ENCODE measurements at places on chromosomes 3 and 15.

DNA sequence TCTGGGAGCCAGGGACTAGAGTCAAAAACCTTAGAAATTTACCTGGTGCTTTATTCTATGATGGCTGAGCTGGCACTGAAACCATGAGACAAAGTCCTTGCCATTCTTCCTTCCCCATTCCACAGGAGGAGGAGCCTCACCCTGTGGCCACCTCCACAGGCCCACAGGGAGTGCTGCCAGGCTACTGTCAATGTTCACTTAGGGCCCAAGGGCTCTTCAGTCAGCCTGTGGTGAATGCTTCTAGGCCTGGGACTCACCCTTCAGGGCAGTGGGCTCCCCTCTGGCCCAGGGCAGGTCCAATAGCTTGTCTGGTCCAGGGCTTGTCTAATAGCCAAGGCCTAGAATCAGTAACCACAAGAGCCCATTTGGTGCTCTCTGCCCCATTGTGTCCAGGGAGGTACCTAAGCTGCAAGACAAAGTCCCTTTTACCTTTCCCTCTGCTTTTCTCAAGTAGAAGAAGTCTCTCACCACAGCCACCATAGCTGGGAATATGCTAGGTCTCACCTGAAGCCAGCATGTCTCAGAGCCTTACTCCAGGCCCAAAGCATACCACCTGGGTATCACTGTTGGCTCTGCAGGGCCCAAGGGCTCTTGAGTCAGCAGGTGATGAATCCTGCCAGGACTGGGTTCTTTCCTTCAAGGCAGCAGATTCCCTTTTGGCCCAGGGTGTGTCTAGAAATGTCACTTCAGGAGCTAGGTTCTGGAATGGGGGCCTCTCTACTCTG, 61.8 kb upstream of the CHRNB4 start:
- no peak for DNase-seq

GRCh38 chr15:26806151-26806550, 33.3 kb upstream of the GABRB3 start:
- no peak for DNase-seq

DNA sequence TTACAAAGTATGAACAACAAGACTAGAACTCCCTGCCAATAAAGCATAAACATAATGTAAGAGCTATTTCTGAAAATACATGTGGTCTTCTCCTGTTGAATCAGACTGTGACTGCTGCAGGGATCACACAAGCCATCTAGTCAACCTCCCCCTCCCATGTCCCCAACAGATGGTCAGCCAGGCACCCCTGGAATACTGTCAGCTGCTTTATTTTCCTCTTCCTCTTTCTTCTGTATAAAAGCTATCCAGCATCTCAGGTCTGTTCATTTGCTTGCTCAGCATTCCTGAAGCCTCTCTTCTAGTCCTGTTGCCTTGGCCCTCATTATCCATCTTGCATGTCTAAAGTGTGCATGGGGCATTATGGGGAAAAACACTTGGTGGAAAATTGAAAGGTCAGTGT, 6.5 kb upstream of the MINDY4B start:
- DNase-seq: no peak

DNA sequence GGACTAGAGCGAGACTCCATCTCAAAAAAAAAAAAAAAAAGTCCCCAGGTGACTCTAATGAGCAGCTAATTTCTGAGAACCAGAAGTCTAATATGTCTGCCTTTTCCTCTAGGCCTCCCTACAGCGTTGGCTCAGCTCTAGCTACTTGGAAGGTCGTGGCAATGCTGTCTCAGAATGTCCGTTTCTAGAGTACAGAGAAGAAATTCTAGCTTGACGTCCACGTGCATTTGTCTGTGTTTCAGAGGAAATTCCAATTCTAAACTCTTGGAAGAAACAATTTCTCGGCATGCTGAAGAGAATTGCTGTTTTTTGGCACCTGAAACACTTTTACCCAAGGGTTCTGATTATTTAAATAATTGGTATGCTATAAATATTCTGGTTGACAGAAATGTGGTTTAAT, 78.8 kb downstream of the SOX2 start:
- no peak for DNase-seq

DNA sequence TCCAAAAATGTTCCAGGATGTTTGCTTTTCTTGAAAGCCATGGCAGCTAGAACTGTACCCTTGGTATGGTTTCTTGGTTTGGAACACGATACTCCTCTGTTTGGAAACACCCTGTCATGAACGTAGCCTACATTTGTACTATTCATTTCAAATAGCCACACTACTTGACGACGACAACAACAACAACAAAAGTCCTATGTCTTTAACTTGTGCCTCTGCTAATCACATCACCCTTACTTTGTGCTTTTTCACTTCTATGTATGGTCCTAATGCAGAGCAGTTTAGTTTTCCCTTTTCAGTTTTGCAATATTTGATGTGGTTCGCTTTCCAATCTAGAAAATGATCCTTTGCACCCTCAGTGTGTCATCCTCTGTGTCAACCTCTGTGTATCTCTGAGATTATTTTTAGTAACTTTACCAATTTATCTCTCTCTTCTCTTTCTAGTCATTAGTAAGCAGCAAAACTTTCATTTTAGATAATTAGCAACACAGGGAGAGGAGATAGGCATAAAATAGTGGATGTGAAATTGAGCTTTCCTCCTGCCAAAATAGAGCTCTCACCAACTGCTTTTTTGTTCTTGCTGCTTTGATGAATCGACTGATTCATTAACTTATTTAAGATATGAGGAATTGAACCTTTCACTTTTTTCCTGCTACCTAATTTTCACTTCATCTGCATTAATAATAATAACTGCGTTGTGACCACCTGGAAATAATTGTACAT, 44.1 kb upstream of the TP63 start:
- no peak for DNase-seq

DNA sequence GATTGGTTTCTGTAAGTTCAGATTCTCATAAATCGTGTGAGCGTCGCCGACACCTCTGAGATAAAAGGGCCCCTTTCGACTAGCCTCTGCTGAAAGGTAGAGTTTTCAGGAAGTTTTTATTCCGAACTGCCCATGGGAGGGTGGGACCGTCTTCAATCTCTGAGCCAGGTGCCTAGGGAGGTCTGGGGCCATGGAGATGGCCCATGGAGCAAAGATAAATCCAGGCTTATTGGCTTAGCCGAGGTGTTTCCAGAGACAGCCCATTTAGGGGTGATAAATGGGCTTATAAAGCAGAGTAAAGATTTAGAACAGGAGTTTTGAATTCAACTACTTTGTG, 442 bp downstream of the QTRT2 start:
- DNase-seq: no peak

- no peak for DNase-seq
Observed at GRCh38 chr3:79729096-79729495, 38.7 kb downstream of the ROBO1 start.

GRCh38 chr3:175413926-175414325, 554.8 kb downstream of the NAALADL2 start:
- no peak for DNase-seq

- no peak for DNase-seq
Observed at GRCh38 chr15:95304151-95304946, 1026.2 kb upstream of the NR2F2 start.

DNA sequence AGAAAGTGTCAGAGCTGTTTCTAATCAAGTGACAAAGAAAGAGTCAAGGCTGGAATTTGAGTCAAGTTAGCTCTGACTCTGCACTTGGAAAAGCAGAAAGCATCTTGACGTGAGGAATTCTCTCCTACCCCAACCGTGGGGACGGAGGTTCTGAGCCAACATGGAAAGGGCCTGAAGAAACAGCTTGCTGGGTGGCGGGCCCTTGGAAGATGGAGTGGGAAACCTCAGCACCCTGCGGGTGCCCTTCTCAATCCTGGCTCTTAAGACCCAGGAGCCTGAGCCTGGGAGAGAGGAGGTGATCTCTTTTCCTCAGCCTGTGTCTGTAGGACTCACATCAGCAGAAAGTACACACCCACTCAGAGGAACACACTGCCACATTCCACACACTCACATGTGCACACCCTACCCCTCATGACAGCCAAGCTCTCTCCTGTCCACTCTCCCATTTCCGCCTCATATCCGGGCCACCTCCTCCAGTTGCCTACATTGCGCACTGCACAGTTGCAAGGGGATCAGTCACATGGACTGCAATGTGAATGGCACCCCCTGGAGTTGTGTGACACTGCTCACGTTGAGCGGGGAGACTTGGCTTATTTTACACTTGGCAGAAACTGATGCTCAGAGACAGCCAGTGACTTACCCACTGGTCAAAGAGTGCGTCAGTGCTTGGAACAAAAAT, 101.5 kb upstream of the SLC6A6 start:
- DNase-seq: no peak

DNA sequence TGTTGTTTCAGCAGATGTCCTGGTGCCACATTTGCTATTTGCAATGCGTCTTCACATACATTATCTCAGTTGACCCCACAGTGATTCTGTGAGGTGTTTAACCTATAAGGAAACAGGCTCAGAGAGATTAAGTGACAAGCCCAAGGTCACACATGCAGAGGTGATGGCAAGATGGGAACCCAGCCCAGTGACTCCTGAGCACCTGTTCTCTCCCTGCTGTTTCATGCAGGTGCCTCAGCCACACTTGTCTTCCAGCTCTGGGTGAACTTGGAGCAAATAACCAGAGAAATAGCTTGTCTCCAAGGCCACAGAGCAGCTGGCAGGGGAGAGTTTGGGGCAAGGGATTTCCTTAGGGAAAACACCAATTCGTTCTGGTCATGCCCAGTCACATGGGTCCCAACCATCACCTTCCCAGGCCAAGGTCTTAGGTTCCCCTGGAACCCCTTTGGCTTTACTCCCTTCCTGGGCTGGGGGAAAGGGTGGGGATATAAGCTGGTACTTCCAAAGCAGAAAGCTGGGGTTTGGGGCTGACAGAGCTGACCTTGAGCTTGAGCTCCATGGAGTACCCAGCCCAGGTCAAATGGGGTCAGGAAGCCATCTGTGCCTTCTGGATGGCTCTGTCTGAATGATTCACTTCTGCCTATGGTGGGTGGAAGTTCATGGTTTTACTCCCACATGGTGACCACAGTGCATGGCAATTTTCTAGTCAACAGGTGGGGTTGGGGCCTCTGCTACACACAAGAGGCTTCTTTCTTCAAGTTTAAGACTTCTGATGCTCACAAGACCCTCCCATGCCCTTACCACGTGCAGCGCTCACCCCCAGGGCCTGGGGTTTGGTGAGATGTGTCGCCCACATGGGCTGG, 22.4 kb downstream of the LIPC start:
- peak; percentile 68 for DNase-seq

- no peak for DNase-seq
Observed at GRCh38 chr15:56088389-56088788, 95.0 kb upstream of the NEDD4 start.

DNA sequence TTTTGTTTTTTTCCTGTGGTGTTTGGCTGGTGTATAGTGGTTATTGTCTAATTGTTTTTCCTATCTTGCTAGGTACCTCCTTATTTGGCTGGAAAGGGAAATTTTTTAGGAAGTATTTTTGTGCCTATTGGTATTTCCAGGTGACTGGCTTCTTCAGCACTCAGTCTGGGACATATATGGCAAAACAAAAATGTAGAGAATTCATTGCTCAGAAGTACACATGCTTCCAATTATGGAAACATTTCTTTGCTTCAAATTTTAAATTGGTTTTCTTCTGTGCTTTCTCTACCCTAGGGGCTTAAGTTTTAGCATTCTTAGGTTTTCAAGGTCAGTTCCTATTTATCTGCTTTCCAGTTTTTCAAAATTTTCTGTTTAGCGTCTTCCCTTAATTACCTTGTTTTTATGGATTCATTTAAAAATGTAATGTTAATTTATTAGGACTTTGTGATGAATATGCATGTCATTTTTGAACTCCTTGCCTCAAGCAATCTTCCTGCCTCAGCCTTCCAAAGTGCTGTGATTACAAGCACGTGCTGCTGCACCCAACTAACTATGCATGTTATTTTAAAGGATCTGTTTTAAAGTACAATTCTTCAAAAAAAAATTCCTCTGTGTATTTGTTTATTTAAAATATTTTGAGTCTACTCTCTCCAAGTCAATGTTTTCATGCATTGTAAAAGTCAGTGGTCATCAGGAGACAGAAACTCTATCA, 231.9 kb upstream of the DPPA4 start:
- no peak for DNase-seq

DNA sequence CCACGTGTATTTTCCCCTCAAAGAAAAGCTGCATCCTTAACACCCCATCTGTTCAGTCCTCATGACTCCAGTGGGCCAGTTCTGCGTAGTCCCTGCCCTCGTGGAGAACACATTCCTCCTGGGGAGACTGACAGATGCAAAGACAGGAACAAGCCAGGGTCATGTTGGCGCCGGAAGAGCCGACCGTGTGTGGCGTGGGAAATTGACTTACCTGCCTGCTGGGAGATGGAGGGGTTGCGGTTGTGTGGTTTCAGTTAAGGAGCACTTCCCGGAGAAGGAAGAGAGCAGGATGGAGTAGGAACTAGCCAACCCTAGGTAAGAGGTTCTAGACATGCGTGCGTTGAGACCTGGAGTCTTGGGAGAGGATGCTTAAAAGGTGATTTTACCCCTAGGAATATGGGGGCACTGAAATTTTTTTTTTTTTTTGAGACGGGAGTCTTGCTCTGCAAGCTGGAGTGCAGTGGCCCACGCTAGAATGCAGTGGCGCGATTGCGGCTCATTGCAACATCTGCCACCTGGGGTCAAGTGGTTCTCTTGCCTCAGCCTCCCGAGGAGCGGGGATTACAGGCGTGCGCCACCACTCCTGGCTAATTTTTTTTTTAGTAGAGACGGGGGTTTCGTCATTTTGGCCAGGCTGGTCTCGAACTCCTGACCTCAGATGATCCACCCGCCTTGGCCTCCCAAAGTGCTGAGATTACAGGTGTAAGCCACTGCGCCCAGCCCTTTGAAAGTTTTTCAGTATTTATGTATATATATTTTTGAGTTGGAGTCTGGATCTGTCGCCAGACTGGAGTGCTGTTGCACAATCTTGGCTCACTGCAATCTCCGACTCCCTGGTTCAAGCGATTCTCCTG, 1.4 kb downstream of the VHL start:
- DNase-seq: peak; percentile 9

DNA sequence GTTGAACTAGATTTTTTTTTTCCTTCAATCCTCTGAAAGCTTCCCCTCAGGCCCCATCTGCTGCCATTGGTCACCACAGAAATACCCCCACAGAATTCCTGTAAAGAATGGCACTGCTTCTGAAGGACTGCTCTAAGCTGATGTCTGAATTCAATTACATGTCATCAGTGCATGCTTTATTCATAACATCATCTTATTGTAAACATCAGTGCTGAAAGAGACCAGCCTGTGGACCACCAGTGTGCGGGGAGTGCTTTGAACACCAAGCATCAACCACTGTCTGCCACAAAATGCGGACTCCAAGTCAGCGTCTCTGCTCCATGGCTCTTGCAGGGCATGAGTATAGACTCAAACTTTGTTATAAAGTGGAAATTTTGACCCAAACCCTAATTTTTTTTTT, 11.6 kb downstream of the PHLDB2 start:
- no peak for DNase-seq

- no peak for DNase-seq
Observed at GRCh38 chr3:57840473-57840872, 84.4 kb downstream of the SLMAP start.

All from activated CD4-positive, alpha-beta T cell treated with anti-CD3 and anti-CD28 coated beads, Interleukin-2, amount 50 U/mL, for 48 hours (primary cell).